ENCODE measurements at places on chromosomes 11 and 22.
A peak's percentile ranks its signal among the peaks of the same experiment; 100 is the strongest.

- no peak for DNase-seq
These were observed 1232.8 kb downstream of the TBC1D22A start for GRCh38 chr22:47995264-47995627.

DNA sequence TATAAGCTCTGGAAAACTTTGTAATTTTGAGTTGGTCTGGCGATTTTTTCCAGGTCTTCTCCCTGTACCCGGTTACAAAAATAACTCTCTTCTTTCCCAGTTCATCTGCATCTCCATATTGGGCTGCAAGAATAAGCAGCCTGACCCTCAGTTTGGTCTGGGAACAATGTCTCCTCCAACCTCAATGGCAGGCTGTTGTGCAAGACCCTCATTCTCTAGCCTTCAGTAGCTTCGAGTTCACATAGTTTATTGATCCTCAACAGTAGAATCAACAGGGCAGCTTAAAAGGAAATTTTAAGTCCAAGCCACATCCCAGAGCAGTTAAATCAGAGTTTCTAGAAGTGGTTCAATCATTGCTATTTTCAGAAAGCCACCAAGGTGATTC is 35.3 kb downstream of the TMPRSS5 start:
- no peak for DNase-seq

DNA sequence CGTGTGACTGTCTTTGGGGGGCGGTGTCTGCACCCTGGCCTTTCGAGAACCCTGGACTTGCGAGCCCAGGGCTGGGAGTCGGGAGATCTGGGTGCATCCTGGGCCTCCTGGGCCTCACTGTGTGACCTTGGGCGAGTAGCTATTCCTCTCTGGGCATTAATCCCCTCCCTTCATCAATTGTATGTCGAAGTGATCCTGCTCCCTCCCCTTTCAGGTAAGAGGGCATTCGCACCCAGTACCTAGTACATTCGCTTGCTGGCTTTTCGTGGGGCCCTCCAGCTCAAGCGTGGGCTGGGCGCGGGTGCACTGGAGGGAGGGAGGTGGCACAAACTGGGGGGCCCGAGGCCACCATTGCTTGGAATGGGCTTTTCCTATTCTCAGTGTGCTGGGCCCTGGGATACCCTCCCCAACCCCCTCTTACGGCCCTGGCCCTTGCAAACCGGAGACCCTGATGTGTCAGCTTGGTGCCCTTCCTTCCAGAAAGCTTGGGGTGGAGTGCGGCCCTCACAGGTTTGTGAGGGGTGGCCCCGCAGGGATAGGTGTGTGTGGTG is 530 bp downstream of the USP35 start:
- no peak for DNase-seq

GRCh38 chr11:111604392-111605009 is 2.3 kb downstream of the SIK2 start:
- peak; percentile 53 for DNase-seq

DNA sequence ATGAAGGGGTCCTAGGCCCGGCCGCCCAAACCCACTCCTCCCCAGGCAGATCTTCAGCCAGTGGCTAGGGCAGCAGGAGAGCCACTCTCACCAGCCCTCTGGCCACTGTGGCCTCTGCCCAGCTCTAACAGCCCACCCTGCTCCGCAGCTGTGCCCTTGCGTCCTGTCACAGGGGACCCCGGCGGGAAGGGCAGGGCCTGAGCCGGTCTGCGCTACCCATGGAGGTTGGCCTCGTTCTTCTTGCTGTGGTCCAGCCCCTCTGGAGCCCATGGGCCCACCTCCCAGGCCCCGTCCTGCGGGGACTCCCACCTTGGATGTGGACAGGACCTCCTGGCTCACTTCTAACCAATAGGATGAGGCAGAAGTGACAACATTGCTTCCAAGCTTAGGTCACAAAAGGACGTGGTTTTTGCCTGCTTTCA is 38.3 kb upstream of the TH start:
- no peak for DNase-seq

DNA sequence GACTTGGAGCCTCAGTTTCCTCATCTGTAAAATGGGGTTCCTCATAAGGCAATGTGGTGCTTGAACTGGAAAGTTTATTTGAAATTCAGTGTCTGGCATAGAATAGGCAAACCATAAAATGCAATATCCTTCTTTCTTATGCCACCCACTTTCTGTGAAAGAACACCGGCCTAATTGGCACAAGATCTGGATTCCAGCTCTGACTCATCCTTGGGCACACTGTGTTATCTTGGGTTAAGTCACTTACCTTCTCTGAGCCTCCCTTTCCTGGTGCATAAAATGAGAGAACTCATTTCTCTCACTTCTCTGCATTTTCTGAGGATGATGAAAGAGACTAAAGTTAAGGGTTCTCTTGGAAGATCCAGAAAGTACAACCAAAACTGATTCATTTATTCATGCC is 5.1 kb downstream of the INSC start:
- no peak for DNase-seq

DNA sequence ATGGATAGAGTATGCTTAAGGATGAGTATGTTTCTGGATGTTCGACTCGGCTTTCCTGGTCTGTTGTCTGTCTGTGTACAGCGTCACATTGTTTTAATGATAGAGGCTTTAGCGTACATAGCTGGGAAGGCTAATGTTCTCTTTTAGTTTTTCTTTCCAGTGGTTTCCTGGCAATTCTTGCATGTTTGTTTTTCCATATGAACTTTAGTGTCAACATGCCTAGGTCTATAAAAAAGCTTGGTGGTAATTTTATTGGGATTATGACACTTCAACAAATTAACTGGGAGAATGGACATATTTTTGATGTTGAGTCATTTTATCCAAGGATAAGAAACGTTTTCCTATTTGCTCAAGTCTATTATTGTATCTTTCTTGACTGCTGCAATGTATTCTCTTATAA is 17.6 kb downstream of the F2 start:
- no peak for DNase-seq

GRCh38 chr11:67163006-67163405 is 43.9 kb downstream of the KDM2A start:
- DNase-seq, result no peak

- DNase-seq, result no peak
These were observed 46.2 kb downstream of the SGSM3 start for GRCh38 chr22:40416636-40417035.

DNA sequence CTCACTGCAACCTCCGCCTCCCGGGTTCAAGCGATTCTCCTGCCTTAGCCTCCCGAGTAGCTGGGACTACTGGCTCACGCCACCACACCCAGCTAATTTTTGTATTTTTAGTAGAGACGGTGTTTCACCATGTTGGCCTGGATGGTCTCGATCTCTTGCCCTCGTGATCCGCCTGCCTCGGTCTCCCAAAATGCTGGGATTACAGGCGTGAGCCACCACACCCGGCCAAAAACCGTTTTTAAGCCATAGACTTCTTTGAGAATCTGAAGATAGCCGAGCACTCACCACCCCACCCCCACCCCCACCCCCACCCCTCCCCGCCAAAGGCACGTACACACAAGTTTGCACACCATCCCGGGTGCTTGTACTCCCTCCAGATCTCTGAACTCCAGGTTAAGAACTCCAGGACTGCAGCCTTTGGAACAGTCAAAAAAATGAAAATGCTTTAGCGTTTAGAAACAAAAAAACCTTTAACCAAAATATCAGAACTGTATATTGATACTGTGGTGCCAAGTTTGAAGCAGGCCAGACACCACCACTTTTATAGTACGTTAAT is 1.5 kb downstream of the CRKL start:
- DNase-seq, result peak; percentile 48

DNA sequence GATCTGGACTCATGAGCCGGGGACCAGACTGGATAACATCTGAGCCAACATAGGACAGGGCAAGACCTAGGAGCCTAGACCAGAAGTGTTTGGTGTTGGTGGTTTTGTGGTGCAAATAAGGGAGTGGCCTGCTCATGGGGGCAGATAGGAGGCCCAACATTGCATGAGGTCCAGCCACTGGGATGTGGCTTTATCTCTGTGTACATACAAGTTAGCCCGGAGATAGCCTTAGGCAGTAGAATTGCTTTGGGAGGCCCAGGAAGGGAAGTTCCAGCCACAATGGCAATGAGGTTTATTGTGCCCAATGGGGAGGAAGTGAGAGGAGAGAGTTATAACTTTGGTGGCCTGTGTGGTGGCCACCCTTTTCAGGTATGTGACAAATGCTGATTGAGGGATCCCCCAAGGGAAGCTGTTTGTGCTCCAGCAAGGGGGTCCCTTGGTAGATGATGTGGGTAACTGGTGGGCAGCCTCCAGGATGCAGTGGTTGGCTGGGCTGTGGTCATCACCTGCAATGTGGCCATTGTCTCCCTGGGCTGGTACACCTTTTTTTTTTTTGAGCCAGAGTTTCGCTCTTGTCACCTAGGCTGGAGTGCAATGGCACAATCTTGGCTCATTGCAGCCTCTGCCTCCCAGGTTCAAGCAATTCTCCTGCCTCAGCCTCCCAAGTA is 6.4 kb downstream of the LMO2 start:
- DNase-seq, result no peak

DNA sequence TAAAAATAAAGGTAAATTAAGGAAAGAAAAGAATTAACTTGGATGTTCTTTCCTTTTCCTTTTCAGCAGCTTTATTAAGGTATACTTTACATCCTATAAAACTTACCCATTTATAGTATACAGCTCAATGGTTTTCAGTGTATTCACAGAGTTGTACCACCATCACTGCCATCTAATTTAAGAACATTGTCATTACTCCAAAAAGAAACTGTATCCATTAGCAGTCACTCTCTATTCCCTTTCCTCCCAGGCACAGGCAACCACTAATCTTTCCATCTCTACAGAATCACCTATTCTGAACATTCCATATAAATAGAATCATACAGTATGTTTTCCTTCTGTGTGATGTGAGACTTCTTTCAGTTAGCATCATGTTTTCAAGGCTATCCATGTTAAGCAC is 38.9 kb upstream of the TNRC6B start:
- no peak for DNase-seq

DNA sequence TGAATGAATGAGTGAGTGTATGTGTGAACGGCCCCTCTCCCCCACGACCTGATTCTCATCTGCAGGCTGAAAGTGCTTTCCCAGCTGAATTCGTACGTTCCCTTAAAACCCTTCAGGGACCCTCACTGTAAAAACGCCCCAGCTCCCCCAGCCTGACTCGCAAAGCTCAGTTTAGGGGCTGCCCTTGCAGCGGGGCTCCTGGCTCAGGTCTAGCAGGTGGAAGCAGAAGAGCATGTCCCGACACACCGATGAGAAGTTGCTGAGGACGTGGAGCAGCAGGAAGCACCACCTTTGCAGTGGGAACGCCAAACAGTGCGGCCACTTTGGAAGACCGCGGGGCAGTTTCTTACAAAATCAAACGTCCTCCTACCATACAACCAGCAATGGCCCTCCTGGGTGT is 3.6 kb upstream of the MRPL23 start:
- peak; percentile 35 for DNase-seq

DNA sequence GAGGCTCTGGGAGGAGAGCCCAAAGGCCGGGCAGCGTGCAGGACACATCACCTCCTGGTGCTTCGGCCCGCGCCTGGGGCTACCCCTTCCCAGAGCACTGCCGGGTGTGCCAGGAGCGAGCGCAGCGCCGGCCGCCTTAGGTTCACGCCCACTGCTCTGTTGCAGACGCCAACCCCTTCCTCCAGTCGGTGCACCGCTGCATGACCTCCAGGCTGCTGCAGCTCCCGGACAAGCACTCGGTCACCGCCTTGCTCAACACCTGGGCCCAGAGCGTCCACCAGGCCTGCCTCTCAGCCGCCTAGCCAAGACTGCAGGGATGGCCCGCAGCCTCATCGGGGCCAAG is 79.0 kb downstream of the MED15 start:
- no peak for DNase-seq

GRCh38 chr11:66619080-66619554 is 2.7 kb downstream of the RBM14 start:
- no peak for DNase-seq

- DNase-seq, result no peak
These were observed 138.1 kb downstream of the MAML2 start for GRCh38 chr11:96204721-96205459.

- no peak for DNase-seq
These were observed 84.6 kb downstream of the CLPB start for GRCh38 chr11:72349616-72350218.

- no peak for DNase-seq
These were observed 41.1 kb downstream of the SEZ6L start for GRCh38 chr22:26210334-26210733.

DNA sequence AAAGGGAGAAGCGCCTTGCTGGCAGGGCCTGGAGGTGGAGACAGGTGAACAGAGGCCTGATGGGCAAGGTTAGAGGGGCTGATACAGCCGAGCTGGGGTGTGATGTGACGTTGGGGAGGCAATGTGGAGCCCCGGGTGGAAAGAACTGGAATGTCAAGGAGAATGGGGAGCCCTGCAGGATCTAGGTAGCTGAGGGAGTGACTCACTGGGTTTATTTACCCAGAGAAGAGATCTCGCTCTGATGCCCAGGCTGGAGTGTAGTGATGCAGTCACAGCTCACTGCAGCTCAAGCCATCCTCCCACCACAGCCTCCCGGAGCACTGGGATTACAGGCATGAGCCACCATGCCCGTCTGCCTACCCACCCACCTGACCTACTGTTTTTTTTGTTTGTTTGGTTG is 1.9 kb upstream of the CYB5R3 start:
- peak; percentile 30 for DNase-seq

GRCh38 chr11:116539836-116540418 is 232.9 kb downstream of the BUD13 start:
- DNase-seq, result no peak

DNA sequence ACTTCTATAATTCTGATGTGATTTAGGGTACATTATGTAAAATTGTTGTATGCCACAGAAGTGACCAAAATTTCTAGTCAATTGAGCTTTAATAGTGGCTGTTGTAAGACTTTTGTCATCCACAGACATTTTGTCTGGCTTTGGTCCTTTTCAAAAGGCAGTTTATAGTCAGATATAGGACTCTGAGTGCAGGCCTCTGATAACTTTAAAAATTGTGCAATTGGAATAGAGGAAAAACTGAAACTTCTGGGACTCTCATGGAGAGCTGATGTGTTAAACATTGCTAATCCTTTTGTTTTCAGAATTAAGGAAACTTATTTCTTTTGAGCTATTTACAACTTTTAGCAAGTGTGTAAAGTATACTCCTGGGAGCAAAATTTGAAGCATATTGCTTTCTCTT is 9.0 kb upstream of the MRPL17 start:
- no peak for DNase-seq

DNA sequence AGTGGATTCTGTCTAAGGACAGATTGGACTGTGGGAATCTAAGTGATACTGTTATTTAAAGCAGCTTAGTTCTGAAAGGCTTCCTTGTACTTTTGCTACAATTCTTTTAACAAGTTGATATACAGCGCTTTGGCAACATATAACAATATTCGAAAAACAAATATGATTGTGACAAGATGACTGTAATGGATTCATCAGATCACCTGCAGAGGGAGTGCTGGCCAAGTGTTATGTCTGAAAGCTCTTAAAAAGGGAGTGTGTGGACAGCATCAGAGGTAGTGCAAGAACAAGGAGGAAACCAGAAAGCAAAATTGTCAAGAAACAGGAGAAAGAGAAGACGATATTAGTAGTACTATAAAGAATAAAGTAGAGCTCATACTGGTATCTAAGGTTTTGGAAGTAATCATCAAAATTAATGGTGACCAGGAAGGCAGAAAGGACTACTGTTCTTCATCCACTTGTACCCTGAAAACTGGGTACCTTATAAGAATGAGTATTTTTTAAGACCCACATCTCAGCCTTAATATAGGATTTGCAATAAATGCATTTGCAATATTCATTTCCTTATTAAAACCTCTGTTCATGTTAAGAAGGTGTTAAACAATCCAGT is 1112.0 kb upstream of the CCDC90B start:
- peak; percentile 32 for DNase-seq

- DNase-seq, result peak; percentile 58
These were observed 9.5 kb downstream of the RBMXL2 start for GRCh38 chr11:7098235-7098832.

GRCh38 chr11:79119491-79120284 is 321.1 kb downstream of the TENM4 start:
- peak; percentile 48 for DNase-seq
